ENCODE measurements at places on chromosomes 4 and X. TPM values are rescaled to one million over a fixed set of nuclear protein-coding genes. Genes with fewer than 3 reads are reported as not detected.

The WWC2 gene
- 12.9 TPM for polyA plus RNA-seq

The SCOC gene
- 6.8 TPM for polyA plus RNA-seq

The PLAC1 gene
- 2.4 TPM for polyA plus RNA-seq

The GUCY2F gene
- polyA plus RNA-seq: 0.01 TPM

The UNC5C gene
- 0.32 TPM for polyA plus RNA-seq

The GLOD5 gene
- not detected for polyA plus RNA-seq

The AFP gene
- not detected for polyA plus RNA-seq

The SCRG1 gene
- polyA plus RNA-seq: not detected

The HTR2C gene
- not detected for polyA plus RNA-seq

The MAGEA3 gene
- polyA plus RNA-seq: not detected

The PABPC1L2B gene
- not detected for polyA plus RNA-seq

The OTC gene
- polyA plus RNA-seq: not detected

The CFAP47 gene
- polyA plus RNA-seq: not detected

The FAM114A1 gene
- 118 TPM for polyA plus RNA-seq

The LONRF3 gene
- 4.4 TPM for polyA plus RNA-seq

The NAP1L5 gene
- polyA plus RNA-seq: 2.1 TPM

The LEF1 gene
- not detected for polyA plus RNA-seq

The PRMT9 gene
- 3.2 TPM for polyA plus RNA-seq

The NDP gene
- 0.14 TPM for polyA plus RNA-seq

The CLDN2 gene
- polyA plus RNA-seq: not detected

The GLRB gene
- 3.8 TPM for polyA plus RNA-seq

The MAGEE2 gene
- not detected for polyA plus RNA-seq

The CFAP99 gene
- polyA plus RNA-seq: not detected

The ZNF141 gene
- 2.0 TPM for polyA plus RNA-seq

The KIF4A gene
- 9.6 TPM for polyA plus RNA-seq

The KDR gene
- polyA plus RNA-seq: 80.5 TPM

The HSD17B13 gene
- 0.07 TPM for polyA plus RNA-seq

Measured in endothelial cell of umbilical vein (primary cell).